ENCODE measurements at places on chromosomes 6 and 20.
A peak's percentile ranks its signal among the peaks of the same experiment; 100 is the strongest.

GRCh38 chr6:17986656-17987446 is 584 bp downstream of the KIF13A start:
- no peak for DNase-seq

DNA sequence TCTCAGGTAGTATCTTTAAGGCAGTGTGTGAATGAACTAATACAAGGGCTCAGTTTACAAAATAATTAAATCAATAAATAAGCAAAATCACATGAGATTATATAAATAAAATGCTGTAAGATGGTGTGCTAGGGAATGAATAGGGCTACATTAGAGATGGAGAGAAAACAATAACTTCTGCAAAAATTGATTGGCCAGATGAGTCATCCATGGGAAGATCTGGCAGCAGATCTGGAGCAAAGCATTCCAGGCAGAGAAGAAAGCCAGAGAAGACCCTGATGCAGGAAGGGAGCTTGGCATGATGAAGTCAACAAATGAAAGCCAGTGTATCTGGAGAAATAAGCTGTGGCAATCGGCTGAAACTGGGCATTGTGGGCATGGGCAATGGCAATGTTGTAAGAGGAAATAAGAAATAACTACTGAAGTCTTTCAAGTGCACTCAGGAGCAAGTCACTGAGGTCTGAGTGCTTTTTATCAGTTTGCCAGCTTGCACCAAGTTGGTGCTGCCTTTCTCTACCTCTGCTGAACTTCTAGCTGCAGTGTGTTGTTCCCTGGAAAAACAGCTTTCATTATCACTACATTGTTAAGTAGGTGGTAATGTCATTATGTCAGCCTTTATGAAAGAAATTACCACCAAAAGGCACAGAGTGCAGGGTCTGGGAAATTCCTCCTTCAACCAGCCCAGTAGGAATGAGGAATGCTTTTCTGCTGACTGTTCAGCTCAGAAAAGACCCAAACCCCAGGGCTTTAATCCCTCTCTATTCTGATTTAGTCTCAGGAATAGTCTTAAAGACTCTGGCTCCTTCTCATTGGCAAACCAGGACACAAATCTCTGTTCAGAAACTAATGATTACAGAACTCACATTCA is 231.6 kb downstream of the HTR1B start:
- no peak for DNase-seq

DNA sequence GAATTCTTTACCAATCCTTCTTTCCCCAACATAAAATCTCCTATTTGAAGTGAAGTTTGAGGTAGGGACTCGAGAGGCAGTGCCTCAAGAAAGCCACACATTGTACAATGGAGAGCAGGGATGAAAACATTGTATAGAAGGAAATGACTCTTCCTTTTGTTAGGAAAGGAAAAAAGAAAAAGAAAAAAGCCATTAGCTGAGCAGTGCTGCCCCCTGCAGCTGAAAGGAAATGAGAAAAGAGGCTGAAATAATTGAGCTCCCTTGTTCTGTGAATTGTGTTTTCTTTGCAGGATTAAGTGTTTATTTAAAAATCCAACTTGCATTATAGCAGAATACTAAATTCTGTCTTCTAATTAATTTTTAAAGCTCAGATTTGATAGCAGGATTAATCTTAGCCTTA is 162.9 kb upstream of the SASH1 start:
- DNase-seq: peak; percentile 9

DNA sequence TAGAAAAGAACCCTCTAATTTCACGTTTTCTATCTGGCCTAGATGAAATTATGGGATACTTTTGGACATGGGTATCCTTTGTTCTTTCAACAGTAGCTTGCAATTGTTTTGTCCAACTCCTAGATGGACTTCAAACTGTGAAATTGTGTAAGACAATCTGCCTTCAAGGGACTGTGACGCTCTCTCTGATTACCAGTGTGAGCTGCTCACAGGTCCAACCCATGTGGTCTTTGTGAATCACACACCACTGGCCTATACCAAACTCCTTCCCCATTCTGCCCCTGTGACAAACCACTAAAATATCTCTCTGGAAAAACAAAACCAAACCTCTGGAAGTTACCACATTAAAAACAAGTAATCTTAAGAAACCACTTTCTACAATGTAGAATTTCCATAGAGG is 59.5 kb downstream of the NINL start:
- no peak for DNase-seq

- DNase-seq: no peak
Observed at GRCh38 chr6:2796861-2797260, 31.7 kb downstream of the WRNIP1 start.

DNA sequence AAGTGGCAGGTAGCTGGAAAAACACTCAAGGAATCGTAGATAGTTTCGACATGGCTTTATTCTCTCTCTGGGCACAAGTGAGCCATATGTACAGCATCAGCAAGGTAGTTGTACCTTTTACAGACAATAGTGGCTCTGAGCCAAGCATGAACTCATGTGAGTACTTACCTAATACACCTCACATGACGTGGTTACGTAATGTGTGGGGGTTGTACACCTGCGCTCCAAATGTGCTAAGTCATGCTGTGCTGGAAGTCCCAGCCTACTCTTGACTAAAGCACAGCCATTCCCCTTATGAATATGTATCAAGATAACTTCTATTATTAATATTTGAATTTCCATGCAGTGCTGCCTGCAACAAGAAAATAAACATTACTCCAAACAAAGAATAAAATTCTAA is 78.8 kb upstream of the HMGN3 start:
- DNase-seq: no peak

DNA sequence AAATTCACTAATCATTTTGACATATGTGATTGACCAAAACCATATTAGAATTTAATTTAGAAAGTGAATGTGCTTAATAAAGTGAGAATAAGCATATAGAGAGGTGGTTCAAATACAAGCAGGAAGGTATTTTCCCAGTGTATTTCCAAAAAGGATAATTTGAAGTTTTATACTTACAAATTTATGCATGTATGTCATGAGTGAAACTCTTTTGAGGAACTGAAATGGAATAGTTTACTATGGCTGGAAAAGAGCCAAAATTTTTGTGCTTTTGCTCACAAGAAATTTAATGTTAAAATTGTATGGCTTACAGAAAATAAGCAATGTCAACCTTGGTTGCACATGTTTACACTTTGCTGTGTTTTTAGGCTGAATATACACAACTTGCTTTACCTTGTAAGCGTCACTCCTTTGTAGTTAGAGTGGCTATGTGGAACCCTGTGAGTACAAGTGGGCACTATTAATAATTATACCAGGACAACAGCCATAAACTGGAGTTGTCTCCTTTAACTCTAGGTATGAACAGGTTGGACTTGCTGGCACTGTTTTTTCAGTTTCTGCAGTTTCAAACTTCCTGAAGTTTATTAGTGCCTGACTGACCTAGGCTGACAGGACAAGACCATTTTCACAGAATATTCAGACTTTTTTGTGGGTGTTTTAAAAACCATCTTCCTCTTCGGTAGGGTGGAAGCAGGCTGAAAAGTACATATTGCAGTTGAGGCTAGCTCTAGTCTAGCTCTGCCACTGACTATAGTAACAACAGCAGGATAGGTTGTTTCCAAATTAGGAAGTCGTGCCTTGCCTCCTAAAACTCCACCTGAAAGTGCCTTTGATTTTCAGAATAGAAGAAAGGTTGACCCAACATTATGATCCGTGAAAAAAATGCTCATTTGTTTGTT is 6.0 kb downstream of the AFDN start:
- DNase-seq: no peak

DNA sequence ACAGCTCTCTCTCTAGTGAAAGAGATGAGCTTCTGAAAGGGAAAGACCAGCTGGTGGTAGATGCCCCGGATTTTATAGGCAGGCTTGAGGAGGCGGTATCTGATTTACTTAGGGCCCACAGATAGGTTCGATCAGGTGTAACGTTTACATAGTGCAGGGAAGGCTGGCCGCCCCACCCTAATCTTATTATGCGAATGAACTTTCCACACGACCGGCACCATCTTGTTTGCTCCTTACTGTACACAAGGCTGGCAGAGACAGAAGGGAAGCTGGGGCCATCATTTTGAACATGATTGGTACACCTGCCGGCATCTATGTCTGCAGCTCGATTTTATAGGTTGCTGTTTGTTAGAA is 212.0 kb upstream of the JARID2 start:
- no peak for DNase-seq

- DNase-seq: peak; percentile 50
Observed at GRCh38 chr6:163415620-163416556, 1.4 kb downstream of the QKI start.

DNA sequence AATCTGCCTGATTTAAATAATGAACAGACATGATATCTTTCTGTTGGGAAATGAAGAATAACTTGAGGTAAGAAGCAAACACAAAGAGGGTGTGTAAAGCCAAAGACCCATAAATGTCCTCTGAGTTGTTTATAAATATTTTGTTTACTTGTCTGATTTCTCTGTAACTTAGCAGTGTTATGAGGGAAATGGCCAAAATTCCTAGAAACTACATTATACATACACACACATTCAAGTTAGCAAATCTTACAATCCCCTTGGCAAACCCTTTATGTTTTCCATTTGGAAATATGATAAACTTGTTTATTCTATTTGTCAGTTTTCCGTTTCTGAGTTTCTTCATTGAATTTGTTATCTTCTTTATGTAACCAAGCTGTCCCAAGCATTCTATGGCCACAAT is 81.4 kb upstream of the TCF21 start:
- DNase-seq: no peak

DNA sequence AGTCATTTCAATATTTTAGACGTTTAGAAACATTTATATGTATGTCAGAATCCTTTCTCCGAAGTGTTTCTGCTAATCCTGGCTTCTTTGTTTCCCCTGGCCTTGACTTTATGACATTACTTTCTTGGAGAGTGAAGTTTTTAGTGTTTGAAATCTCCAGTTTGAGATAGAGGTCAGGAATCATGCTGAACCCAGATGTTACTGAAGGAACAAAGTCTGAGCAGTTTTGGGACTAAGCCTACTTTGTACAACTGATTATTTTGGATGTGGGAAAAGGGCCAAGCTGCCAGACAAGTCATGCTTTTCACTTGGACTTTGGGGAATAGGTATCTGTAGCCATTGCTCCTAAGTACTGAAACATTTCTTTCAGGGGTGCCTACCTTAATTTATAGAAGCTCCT is 2.3 kb downstream of the RNF144B start:
- no peak for DNase-seq

DNA sequence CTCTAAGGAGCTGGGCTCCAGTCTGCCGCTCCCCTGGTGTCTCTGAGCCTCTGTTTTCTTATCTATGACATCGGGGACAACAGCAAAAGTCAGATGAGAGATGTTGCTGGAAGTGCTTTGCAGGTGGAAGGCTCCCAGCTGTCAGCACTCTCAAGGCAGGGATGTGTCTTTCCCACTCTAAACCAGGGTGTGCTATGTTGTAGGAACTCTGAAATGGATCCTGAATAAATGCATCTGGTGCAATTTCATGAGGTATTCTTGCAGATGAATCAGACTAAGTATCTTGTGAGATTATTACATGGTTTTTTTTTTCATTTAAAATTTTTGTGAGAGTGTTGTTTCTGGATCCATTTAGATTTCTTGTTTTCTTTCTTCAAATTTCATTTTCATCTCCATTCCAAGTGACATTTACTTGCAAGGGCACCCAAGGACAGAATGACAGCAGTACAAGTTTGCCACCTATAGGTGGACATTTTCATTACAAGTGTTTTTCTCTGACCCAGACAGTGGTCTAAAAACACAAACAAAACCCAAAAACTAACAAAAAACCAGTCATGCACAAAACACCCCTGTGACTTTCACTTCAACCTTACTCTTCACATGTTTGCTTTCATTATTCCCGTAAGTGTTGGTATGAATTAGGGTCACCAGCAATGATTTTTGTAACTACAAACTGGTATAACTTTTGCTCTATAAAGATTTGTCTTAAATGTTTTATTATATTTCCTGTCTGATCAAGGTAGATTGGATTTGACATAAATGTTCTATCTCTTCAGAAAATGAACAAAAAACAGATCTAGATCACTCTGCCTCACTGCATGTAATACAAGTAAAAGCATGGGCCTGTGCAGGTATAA is 14.7 kb upstream of the SIM1 start:
- DNase-seq: peak; percentile 65

DNA sequence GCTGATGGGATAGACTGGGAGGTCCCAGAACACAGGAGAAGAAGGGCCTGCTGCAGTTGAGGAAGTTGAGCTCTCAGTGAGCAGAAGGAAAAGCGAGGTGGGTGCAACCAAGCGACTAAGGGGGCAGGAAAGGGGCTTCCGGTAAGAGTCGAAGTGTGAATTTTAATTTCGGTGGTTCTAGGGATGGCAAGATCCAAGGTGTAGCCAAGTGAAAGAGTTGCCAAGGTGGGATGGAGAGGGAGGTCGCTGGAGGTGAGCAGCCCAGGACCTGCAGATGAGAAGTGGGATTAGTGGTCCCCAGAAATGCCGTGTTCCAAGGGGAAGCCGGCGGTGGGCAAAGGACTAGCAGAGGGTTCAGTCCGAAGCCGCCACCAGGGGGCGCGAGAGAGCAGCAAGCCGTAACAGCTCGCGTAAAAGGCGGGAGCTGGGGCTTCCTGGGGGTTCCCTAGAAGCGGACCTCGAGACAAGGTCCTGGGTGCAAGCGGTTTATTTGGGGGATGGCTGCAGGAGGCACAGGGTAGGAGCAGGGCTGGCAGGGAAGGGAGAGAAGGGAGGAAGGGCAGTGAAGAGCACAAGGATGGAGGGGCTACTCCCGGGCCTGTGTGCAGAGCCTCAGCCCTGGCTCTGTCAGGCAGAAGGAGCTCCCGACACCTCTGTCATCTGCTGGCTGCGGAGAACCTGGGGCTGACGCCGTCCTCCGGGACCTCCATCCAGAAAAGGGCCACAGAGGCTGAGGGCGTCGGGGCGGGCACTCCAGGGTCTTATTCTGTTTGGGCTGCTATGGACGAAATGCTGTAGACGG is 103.6 kb downstream of the PAX1 start:
- peak; percentile 57 for DNase-seq

- DNase-seq: no peak
Observed at GRCh38 chr6:138873191-138873590, 77.3 kb downstream of the ECT2L start.

DNA sequence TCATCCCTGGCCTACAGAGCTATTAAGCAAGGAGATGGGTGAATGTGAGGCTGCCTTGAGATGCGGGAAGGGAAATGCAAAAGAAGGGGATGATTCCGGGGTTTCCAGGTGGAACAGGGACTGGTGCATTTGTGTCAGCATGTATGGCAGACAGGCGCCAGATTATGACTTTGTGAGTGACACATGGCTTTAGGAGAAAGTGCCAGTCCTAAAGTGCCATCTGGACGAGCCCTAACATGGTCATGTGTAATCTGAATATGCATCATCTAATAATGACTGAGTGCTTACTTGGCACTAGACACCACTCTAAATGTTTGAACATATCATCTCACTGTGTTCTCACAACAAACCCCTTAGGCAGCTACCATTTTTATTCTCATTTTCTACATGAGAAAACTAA is 195.0 kb upstream of the TSHZ2 start:
- no peak for DNase-seq

DNA sequence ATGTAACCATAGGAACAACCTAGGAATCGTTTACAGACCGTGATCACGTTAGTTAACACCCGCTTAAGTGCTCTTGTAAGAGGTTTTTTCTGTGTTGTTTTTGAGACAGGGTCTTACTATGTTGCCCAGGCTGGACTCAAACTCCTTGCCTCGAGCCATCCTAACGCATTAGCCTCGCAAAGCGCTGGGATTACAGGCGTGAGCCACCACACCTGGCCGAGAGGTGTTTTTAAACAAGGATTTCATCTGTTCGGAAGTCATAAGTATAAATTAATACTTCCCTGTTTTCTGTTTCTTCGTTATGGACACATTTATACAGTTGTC is 727 bp downstream of the MRS2 start:
- DNase-seq: no peak

Data from activated CD4-positive, alpha-beta T cell treated with anti-CD3 and anti-CD28 coated beads, Interleukin-2, Interleukin-6, amounts not matched to agents 100 ng/mL and 50 ng/mL, durations not matched to agents 16 hours and 8 hours (primary cell).